Activated T-cell treated with anti-CD3 and anti-CD28 coated beads, Interleukin-2, amount 50 U/mL, for 4 hours (primary cell): ENCODE measurements at places on chromosomes 7 and 10.
A peak's percentile ranks its signal among the peaks of the same experiment; 100 is the strongest.

DNA sequence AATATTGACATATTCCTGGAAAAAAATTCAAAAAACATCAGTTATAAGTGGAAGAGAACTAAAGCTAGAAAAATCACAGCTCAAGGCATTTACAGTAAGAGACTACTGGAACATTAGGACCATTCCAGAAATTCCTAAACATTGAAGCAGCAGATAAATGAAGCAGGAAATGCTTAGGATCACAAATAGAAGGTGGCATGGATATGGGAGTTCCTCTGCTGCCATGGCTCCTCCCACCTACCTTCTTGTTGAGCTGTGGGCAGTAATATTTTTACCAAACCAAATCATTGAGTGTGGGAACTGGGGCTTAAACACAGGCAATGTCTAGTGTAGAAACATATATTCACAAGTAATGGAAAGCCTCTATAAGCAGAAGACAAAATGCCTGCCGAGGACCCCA lies 292.8 kb downstream of the ANKRD7 start:
- no peak for DNase-seq

DNA sequence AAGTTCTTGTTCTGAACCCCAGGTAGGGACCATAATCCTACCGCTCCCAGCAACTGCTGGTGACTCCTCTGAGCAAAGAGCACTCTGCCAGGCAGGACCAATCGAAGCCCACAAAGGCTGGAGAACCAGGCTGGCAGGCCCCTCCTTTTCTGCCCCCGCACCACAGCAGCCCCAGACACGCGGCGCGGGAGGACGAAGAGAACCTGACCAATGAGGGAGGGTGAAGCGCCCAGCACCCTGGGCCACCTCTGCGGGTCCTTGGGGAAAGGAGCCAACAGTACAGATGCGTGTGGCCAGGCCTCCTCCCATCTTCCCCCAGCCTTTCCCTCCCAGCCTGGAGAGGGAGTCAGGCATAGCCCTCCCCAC lies 25.9 kb downstream of the CTBP2 start:
- no peak for DNase-seq

DNA sequence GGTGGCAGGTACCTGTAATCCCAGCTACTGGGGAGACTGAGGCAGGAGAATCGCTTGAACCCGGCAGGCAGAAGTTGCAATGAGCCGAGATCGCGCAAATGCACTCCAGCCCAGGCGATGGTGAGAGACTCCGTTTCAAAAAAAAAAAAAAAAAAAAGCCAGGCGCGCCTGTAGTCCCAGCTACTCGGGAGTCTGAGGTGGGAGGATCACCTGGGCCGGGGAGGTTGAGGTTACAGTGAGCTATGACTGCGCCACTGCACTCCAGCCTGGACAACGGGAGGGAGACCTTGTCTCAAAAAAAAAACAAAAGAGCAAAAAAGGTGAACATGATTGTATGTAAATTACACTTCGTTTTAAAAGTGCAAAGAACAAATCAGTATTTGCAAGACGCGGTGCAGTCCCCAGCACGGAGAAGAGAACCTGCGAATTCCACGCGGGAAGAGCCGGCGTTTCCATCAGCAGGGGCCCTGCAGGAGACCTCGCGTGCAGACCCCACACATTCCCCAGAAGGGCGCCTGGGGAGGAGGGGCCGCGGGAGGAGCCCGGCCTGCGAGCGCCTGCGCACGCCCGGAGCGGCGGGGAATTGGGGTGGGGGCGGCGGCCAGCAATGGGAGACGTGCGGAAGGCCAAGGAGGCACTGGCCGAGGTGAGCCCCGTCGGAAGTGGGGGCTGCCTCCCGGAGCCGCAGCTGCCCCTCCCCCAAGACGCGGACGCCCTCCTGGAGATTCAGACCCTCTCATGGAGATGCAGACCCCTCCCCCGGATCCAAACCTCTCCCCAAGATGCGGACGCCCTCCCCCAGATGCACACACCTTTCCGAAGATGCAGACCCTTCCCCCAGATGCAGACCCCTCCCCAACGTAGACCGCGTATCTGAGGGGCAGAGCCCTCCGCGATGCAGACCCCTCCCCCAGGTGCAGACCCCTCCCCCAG lies 16.7 kb upstream of the SUN1 start:
- DNase-seq, result no peak

DNA sequence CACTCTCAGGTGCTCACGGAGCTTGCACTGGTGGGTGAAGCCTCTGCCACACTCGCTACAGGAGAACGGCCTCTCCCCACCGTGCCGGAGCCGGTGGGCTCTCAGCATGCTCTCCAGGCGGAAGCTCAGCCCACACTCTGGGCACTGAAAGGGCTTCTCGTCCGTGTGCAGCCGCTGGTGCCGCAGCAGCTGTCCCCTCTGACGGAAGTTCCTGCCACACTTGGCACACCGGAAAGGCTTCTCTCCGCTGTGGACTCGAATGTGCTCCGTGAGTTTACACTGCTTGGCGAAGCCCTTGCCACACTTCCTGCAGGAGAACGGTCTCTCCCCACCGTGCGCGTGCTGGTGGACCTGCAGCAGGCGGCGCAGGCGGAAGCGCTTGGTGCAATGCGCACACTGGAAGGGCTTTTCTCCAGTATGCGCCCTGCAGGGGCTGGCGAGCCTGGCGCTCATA lies 19.3 kb downstream of the ZNF786 start:
- DNase-seq, result no peak

- no peak for DNase-seq
These were observed 465.4 kb downstream of the ETV1 start for GRCh38 chr7:13524076-13524475.

DNA sequence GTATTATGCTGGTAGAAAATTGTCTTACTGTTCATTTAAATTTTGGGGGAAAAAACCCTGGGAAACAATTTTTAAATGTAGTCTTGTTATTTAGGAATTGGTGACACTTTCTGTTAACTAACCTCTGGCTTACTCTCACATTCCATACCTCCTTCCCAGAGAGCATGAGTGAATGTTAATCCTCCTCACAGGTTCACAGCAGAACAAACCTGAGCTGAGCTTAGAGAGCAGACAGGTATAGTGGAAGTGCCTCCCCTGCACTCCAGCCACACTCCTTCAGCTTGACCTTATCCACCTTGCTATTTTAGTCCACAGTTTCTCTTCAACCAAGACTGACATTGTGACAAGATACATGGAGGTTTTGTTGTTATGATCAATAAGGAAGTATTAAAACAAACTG lies 235.9 kb downstream of the FOXP2 start:
- no peak for DNase-seq

- no peak for DNase-seq
These were observed 166.3 kb upstream of the AHR start for GRCh38 chr7:17131983-17132655.

GRCh38 chr7:76231071-76231470 lies 29.4 kb downstream of the SRRM3 start:
- DNase-seq, result no peak

DNA sequence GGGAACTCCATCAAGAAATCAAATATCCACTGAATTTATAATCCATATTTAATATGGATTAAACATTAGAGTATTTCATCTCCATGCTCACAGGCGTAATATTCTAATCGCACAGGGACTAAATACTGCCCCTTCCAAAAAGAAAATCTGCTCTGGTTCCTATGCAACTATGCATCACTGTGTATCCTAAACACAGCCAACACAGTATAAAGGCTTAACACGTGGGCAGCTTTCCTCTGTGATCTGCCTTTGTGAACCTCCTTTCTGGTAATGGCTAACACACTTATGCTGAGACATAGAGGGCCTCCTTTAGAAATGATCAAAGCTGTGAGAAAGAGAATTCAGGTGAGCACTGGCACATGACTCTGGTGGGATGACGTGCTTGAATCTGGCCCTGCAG lies 110.2 kb downstream of the RAB11FIP2 start:
- no peak for DNase-seq

DNA sequence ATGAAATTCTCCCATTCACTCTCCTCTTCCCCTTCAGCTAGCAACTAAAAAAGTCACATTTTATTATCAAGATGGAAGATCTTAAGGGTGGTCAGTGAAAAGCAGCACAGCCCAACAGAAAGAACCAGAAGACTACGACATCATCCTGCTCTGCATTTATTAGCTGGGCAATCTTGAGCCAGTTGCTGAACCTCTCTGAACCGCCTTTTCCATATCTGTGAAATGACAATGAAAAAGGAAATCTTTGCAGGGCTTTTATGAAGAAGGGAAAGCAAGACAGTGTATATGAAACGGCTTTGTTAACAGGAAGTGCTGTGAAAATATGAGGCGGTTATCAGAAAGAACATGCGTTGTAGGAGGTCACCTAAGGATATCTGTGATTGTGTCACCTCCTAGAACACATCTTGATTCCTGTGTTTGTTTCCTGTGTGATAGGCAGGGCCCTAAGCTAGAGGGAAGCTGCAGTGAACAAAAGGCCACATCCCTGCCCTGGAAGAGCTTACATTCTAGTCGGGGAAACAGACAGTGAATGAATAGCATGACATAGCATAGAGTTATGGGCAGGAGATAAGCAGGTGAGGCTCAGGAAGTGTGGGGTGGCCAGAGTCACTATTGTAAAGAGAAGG lies 36.0 kb upstream of the KCNMA1 start:
- no peak for DNase-seq

- no peak for DNase-seq
These were observed 30.2 kb downstream of the GRIFIN start for GRCh38 chr7:2445898-2446555.

- peak; percentile 82 for DNase-seq
These were observed 726 bp upstream of the INSIG1 start for GRCh38 chr7:155296788-155297516.

DNA sequence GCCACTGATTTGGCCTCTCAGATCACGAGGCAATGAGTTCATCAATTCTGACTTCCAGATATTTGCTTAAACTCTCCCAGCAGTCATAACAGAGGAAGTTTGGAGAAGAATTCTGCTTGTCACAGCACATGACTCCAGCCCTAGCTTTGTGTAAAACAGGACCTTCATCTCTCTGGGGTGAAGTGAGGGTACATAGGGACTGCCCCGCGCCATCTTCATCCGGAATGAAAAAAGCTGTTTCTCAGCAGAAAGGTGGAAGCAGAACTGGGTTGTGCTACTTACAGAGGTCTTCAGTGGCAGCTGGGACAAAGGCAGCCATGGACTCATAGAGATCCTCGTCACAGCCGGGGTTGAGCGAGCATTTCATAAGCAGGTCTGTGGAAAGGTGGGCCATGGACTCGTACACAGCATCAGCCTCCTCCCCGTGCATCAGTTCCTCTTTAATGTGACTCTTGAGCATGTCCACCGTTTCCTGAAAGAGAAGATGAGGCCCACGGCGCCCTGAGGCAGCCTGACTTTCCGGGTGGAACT lies 58.4 kb upstream of the TM9SF3 start:
- no peak for DNase-seq
